Naive thymus-derived CD8-positive, alpha-beta T cell (primary cell): ENCODE measurements at places on chromosomes 13 and 19.
A peak's percentile ranks its signal among the peaks of the same experiment; 100 is the strongest.

DNA sequence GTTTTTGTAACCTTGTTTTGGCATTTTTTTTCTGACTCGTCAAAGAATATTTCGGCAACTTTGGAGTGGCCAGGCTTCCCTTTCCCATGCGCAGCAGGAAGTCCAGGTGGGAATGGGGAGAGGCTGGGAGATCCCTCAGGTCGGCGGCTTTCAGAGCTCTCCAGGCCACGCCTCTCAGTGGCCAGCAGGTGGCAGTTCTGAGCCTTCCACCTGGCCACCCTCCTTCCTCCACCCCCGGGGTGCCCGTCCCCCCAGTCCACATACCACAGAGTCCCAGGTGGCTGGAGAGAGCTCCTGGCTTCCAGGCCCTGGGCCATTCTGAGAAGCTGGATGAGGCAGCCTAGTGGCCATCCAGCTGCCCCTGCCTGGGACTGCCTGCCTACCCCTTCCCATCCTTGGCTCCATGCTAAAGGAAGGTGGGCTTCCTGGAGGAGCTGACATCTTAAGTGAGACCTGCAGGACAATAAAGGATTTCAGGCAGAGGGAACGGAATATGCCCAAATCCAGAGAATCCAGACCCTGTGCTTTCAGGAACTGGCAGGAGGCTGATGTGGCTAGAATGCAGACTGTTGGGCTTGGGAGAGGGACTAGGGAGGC, 46.3 kb downstream of the CCNE1 start:
- no peaks in the 10 kb centered on the region for H3K27me3 ChIP-seq
- DNase-seq = peak; percentile 35
- H3K36me3 ChIP-seq = no peaks in the 10 kb centered on the region
- no peak overlapping the region for H3K27ac ChIP-seq

DNA sequence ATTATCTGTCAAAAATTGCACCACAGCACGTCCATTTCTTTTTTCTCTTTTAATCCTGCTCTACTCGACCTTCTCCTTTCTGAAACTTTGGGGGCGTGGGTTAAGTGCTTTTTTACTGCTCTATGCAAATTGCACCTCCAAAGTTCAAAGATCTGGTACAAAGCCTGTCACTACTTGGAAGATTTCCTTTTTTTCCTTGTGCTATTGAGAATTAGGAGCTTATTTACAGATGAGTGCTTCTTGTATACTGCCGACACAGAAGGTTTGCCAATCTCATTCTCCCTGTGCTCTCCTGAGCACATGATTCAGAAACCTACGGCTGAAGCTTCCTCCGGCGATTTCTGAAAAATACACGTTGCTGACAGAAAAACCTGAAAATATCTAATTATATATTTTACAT, 94.8 kb downstream of the TEX29 start:
- DNase-seq = no peak
- no peaks in the 10 kb centered on the region for H3K36me3 ChIP-seq
- H3K27ac ChIP-seq = no peak overlapping the region
- H3K4me1 ChIP-seq = no peaks in the 10 kb centered on the region
- H3K4me3 ChIP-seq = no peak overlapping the region
- H3K27me3 ChIP-seq = peaks cover 10% of the 10 kb centered on the region

GRCh38 chr13:109687559-109688448, 98.6 kb downstream of the IRS2 start:
- no peaks in the 10 kb centered on the region for H3K4me1 ChIP-seq
- no peaks in the 10 kb centered on the region for H3K36me3 ChIP-seq
- H3K4me3 ChIP-seq = no peak overlapping the region
- H3K27ac ChIP-seq = no peak overlapping the region

DNA sequence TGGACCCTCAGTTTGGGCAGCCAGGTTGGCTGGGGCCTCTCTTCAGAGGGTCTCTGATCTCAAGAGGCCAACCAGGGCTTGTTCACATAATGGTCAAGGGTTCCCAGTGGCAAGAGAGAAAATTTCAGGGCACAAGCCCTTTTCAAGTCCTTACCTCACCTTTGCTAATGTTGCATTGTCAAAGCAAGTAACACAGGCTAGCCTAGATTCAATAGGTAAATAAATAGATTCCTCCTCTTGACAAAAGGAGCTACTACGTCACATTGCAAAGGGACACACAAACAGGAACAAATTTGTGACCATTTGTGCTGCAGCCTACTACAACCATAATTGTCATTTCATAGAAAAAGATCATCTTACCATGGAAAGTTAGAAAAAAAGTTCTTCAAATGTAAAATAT, 33.9 kb upstream of the FRY start:
- no peak for DNase-seq
- no peak overlapping the region for H3K27ac ChIP-seq
- peaks cover 1% of the 10 kb centered on the region for H3K27me3 ChIP-seq
- no peaks in the 10 kb centered on the region for H3K36me3 ChIP-seq
- no peak overlapping the region for H3K4me3 ChIP-seq

DNA sequence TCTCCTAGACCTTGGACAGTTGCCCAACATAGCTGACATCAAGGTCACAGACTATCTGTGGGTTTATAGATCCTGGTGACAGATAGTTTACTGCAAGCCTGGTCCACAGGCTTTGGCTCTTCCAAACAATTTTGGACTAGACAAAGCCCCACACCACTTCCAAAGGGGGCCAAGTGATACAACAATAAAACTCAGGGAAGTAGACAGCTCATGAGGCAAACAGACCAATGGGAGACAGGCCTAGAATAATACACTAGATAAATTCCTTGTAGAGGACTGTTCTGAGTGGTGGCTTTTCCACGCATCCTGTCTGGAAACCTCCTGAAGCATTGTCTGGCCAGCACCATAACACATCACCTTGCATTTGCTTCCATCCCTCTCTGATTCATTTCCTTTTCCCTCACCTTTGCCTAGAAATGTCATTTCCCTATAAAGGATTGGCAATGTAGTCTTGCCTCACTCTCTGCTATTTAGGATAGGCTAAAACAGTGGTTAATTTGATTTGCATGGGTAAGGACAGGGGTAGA, 284.2 kb downstream of the POU4F1 start:
- no peaks in the 10 kb centered on the region for H3K36me3 ChIP-seq
- peaks cover 6% of the 10 kb centered on the region for H3K27me3 ChIP-seq
- no peak overlapping the region for H3K4me3 ChIP-seq
- no peaks in the 10 kb centered on the region for H3K4me1 ChIP-seq
- no peak for DNase-seq

GRCh38 chr13:98977568-98978265, at the start of gene DOCK9:
Gene DOCK9 (minus strand): TSS chr13:98978064. CDS start chr13:98977909, 155 bp downstream.
- H3K4me3 ChIP-seq = peak within 1 kb of the TSS; percentile 31
- no peaks in the 10 kb centered on the region for H3K27me3 ChIP-seq
- H3K36me3 ChIP-seq = peaks cover 4% of the 10 kb centered on the region
- H3K27ac ChIP-seq = peak within 1 kb of the TSS; percentile 48

GRCh38 chr13:99442273-99442895, 58.9 kb upstream of the TM9SF2 start:
- no peak overlapping the region for H3K27ac ChIP-seq
- peaks cover 11% of the 10 kb centered on the region for H3K4me1 ChIP-seq
- H3K27me3 ChIP-seq = no peaks in the 10 kb centered on the region
- H3K36me3 ChIP-seq = no peaks in the 10 kb centered on the region

- H3K4me1 ChIP-seq = peaks cover 7% of the 10 kb centered on the region
- H3K4me3 ChIP-seq = no peak overlapping the region
- no peaks in the 10 kb centered on the region for H3K27me3 ChIP-seq
- no peak for DNase-seq
- H3K36me3 ChIP-seq = peaks cover 2% of the 10 kb centered on the region
Measured at GRCh38 chr19:6417713-6418561, 6.7 kb downstream of the KHSRP start.

DNA sequence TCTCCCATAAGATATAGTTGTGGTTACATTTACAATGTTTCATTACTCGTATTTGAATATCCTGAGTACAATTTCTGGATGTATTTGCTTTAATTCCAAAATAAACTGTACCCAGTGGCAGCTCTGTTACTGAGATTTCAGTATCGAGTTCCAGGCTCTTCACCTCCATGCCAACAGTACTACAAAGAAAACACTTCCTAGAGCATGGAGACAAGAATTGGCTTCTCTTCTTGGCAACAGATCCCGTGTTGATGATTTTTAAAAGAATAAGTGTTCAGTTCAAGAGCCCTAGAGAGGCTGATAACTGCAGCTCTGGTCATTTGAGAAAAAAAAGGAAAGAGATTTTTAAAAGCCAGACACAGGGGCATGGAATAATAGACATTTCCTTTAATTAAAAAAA, 302.8 kb downstream of the EFNB2 start:
- no peaks in the 10 kb centered on the region for H3K27me3 ChIP-seq
- no peak overlapping the region for H3K27ac ChIP-seq
- H3K4me1 ChIP-seq = no peaks in the 10 kb centered on the region
- no peak for DNase-seq

DNA sequence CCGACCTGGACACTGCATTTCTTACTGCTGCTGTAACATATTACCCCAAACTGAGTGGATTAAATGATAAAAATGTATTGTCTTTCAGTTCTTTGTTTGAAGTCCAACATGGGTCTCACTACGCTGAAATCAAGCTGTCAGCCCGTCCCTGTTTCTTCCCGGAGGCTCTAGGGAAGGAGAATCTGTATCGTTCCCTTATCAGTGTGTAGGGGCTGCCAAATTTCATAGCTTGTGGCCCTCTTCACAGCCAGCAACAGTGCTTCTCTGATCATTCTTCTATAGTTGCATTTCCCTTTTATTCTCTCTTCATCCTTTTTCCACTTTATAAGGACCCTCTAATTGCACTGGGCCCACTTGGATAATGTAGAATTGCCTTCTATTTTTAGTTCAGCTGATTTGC, 10.1 kb downstream of the ZNF234 start:
- DNase-seq = no peak
- H3K27ac ChIP-seq = no peak overlapping the region
- H3K4me1 ChIP-seq = no peaks in the 10 kb centered on the region
- no peak overlapping the region for H3K4me3 ChIP-seq

GRCh38 chr19:51168564-51169282, 26.6 kb downstream of the SIGLEC7 start:
- no peaks in the 10 kb centered on the region for H3K27me3 ChIP-seq
- peak overlapping the region; percentile 35 for H3K27ac ChIP-seq
- DNase-seq = no peak
- H3K36me3 ChIP-seq = no peaks in the 10 kb centered on the region
- H3K4me1 ChIP-seq = peaks cover 14% of the 10 kb centered on the region

DNA sequence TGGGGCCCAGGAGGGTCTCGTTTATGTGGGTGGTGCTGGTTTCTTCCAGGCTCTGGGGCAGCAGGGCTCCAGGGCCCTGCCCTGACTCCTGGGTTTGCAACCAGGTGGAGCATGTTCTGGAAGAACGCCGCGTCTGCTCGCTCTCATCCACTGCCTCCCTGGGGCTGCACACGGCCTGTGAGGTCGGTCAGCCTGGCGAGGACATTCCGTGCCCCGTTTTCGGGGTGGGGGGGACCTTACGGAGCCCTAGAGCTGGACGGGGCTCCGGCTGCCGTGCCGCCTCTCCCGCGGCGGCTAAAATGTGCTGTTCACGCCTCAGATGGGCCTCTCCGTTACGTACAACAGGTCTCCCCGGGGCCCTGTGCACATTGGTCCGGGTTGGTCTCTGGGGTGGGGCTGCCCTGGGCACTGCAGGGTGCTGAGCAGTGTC, 3.3 kb downstream of the GNA11 start:
- H3K27ac ChIP-seq = no peak overlapping the region
- H3K27me3 ChIP-seq = no peaks in the 10 kb centered on the region
- H3K36me3 ChIP-seq = no peaks in the 10 kb centered on the region
- peaks cover 24% of the 10 kb centered on the region for H3K4me1 ChIP-seq
- DNase-seq = no peak
- H3K4me3 ChIP-seq = no peak overlapping the region

GRCh38 chr13:44884076-44884729, 105.1 kb downstream of the NUFIP1 start:
- no peaks in the 10 kb centered on the region for H3K36me3 ChIP-seq
- DNase-seq = no peak
- H3K4me3 ChIP-seq = no peak overlapping the region
- no peaks in the 10 kb centered on the region for H3K4me1 ChIP-seq

GRCh38 chr19:3520166-3521103, 14.3 kb downstream of the FZR1 start:
- peaks cover 34% of the 10 kb centered on the region for H3K36me3 ChIP-seq
- H3K4me3 ChIP-seq = no peak overlapping the region
- no peak overlapping the region for H3K27ac ChIP-seq
- peaks cover 23% of the 10 kb centered on the region for H3K4me1 ChIP-seq
- DNase-seq = no peak

- no peak overlapping the region for H3K27ac ChIP-seq
- no peak for DNase-seq
- H3K4me1 ChIP-seq = no peaks in the 10 kb centered on the region
Measured at GRCh38 chr13:82614086-82614485, 1268.2 kb downstream of the SLITRK1 start.

GRCh38 chr19:35845215-35846037, 6.9 kb downstream of the NPHS1 start:
- H3K27me3 ChIP-seq = peaks cover 67% of the 10 kb centered on the region
- no peak for DNase-seq
- H3K27ac ChIP-seq = no peak overlapping the region
- H3K4me1 ChIP-seq = peaks cover 21% of the 10 kb centered on the region
- H3K4me3 ChIP-seq = peak overlapping the region; percentile 78
- H3K36me3 ChIP-seq = peaks cover 17% of the 10 kb centered on the region

- DNase-seq = no peak
- no peak overlapping the region for H3K27ac ChIP-seq
- peaks cover 40% of the 10 kb centered on the region for H3K36me3 ChIP-seq
- H3K4me1 ChIP-seq = no peaks in the 10 kb centered on the region
- H3K27me3 ChIP-seq = no peaks in the 10 kb centered on the region
Measured at GRCh38 chr19:17160908-17161307, 54.2 kb upstream of the USE1 start.

DNA sequence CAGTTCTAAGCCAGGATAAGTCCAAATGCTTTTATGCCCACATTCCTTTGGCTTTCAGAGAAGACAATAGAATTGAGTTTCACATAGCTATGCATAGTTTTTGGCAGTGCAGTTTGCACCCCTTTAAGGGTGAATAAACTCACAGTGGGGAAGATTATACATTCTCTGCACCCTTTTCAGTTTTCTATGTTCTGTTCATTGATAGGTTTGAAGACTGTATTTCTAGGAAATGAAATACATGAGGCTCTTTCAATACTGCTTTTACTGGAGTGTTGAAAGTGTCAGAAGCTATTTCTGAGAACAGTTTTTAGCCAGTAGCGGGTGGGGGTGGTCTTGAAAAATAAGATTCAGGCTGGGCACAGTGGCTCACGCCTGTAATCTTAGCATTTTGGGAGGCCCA, 46.2 kb downstream of the IPO5 start:
- DNase-seq = no peak
- H3K27me3 ChIP-seq = no peaks in the 10 kb centered on the region

DNA sequence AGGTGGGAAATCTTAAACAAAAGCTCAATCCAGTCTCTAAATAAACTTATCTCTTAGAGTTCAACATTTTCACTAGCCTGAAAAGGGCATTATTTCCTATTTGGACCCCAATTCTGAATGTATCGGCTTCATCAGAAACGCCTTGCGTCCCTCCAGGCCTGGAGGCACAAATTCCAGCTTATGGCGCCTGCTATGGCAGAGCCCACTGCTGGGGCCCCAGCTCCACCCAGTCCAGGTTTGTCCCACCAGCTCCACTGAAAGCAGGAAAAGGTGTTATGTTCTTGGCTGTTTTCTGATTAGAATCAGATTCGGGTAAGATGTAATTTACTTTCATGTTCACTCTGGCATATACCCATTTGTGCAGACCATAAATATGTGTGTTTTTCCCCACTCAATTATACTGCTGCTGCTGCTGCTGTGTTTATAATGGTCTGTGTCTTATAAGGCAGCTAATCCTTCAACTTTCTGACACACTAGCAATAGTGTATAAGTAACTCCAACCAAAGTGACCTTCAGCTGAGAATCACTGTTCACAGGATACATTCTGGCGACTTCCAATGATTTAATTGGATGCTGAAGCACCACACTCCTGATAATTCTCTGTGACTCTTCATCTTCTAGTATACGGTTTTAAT, 6.4 kb downstream of the IRS2 start:
- H3K27me3 ChIP-seq = no peaks in the 10 kb centered on the region
- peak overlapping the region; percentile 52 for H3K27ac ChIP-seq
- peaks cover 54% of the 10 kb centered on the region for H3K4me1 ChIP-seq
- peak overlapping the region; percentile 79 for H3K4me3 ChIP-seq
- no peaks in the 10 kb centered on the region for H3K36me3 ChIP-seq
